Stimulated activated naive CD8-positive, alpha-beta T cell treated with anti-CD3 and anti-CD28 coated beads, Interleukin-15, Interleukin-2, amounts not matched to agents 100 U/mL and 50 U/mL, for 24 hours (primary cell): ENCODE measurements at places on chromosomes 3 and 15.

DNA sequence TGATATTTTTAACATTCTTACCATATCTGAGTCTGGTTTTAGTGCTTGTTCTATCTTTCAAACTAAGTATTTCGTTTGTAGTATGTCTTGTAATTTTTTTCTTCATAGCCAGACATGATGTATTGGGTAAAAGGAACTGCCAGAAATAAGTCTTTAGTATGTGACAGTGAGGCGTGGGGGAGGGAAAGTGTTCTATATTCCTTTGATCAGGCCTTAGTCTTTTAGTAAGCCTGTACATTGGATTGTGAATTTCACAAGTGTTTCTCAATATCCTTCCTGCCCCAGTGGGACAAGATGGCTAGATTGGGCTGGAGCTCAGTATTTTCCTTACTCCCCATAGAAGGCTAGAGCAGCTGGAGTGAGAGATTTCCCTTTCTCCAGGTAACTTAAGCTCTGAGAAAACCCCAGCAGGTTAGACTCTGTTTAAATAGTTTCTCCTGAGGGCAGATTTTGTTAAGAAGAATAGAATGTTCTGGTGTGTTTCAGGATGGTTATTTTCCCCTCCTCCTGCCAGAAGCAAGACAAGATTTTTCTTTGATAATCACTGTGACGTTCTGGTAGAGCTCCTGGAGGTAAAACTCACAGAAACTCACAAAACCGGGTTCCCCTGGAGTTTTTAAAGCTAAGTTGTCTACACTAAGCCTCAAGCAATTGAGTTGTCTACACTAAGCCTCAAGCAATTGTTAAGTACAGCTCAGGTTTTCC, 140.7 kb upstream of the ARPP21 start:
- no peak for DNase-seq

GRCh38 chr15:38684440-38685010, 119.9 kb upstream of the RASGRP1 start:
- DNase-seq = no peak

DNA sequence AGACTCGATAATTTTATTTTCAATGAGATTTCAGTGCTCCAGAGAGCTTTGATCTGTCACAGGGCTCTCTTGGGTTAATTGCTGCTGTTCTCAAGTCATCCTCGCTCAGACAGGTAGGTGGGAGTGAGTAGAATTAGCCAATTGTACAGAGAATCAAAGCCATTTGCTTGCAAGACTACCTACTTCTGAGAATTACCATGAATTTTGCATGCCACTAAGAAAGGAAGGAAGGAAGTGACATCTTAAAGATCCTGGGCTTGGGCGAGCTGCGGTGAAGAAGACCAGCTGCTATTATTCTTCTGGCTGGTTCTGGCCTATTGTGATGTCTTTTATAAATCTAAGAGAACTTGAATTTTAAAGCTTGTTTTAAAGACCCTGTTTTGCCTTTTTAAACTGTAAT, 154.1 kb upstream of the LPP start:
- DNase-seq = peak; percentile 30

DNA sequence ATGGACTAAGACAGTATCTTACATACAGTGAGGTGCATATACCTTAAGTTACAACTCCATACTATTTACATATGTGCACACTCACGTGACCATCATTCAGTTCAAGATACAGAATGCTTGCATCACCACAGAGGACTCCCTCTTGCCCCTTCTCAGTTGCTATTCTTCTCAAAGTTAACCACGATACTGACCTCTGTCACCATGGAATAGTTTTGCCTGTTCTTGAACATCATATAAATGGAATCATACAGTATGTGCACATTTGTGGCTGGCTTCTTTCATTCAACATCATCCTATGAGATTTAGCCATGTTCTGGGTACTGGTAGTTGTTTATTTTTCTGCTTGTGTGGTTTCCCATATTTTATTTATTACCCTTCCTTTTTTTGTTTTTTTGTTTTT, 10.4 kb upstream of the ZSCAN2 start:
- DNase-seq = no peak

DNA sequence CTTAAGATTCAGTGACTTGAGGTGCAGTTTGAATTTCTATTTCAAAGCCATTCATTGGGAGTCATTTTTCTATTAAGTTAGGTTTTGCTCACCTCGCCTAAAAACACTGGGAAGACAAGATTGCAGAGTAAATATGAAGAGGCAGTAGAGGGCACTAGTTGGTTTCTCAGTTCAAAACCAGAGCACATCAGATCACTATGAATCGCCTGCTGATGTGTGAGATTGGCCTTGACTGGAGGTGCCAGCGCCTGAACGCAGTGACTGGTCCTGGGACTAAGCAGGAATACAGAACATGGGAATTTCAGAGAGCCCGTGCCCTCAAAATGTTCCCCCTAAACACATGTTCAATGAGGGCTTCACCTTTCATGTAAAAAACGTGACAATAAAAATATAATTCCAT, 229.0 kb downstream of the ITPR1 start:
- DNase-seq = peak; percentile 19

DNA sequence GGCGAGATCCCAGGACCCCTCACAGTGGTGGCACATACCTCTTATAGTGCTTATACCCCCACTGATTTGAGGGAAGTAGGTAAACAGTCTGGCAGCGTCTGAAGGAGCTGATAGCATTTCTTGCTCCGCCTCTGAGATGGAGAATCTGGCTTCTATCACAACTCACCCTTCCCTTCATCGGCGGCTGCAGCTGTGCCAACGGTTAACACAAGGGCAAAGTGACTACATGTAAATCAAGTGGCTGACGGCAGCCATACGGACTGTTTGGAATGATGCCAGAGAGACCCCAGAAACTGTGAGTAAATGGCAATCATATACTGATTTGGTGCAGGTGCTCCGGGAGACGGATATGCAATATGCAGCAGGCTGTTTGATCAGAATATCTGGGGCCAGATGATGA, 66.8 kb upstream of the UNC13C start:
- no peak for DNase-seq

DNA sequence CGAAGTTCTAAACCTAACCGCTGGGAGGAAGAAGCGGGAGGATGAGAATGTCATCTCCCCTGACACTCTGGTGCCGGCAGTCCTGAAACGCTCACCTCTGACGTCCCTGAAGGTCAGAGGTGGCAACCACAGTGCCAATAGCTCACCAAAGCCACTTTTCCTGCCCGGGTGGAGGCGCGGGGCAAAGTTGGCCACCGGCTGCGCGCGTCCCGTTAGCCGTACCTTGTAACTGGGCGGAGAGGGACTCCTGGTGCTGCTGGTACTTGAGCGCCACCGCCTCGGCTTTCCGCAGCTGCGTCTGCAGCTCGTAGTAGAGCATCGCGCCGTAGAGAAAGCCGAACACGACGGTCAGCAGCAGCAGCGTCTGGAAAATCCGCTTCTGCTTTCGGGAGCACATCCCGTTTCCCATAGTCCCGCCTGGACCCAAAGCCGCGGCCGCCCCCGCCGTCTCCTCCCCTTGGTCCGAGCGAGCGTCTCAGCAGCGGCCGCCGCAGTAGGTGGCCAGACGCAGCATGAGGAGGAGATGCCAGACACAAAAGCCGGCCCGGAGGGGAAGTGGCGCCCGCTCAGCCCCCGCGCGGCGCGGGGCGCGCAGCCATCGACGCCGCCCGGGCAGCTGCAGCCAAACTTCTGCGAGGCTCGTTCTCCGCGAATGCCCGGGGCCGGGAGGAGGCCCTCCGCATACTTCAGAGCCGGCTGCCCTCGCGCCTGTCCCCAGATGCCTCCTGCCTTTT, 680 bp downstream of the GOLIM4 start:
- peak; percentile 63 for DNase-seq

DNA sequence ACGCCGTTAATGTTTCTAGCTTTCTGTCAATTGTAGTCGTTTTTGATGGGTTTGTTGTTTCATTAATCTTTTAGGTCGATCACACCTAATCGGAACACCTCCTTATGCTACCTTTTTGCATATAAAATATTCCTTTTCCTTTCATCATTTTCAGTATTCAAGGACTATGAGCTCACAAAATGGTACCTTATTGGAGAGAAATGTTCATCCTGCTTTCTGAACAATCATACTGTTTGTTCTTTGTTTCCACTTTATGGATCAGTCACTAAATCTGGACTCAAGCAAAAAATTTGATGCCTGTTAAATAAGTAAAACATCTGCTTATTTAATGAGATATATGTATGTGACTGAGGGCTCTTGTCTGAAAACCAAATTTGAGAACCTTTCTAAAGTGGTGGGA, 1.1 kb downstream of the KIF15 start:
- DNase-seq = no peak

DNA sequence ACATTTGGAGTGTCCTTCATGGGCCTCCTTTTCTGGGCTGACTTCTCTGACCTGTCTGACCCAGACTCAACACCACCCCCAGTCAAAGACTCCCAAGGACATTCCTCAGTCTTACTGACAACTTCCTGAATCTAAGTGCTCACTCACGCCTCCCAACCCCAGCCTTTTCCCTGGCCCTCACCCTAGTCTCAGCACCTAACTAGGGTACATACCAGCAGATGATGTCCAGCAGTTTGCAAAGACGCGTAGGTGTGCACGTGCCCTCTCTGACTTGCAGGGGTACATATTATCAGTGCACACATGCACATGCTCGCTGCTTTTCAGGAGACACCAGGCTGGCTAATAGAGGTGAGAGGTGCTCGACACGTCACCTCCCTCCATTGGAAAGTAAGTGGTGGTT, 38.7 kb upstream of the SLCO2A1 start:
- no peak for DNase-seq

GRCh38 chr15:95024351-95024750, 793.0 kb downstream of the MCTP2 start:
- no peak for DNase-seq

DNA sequence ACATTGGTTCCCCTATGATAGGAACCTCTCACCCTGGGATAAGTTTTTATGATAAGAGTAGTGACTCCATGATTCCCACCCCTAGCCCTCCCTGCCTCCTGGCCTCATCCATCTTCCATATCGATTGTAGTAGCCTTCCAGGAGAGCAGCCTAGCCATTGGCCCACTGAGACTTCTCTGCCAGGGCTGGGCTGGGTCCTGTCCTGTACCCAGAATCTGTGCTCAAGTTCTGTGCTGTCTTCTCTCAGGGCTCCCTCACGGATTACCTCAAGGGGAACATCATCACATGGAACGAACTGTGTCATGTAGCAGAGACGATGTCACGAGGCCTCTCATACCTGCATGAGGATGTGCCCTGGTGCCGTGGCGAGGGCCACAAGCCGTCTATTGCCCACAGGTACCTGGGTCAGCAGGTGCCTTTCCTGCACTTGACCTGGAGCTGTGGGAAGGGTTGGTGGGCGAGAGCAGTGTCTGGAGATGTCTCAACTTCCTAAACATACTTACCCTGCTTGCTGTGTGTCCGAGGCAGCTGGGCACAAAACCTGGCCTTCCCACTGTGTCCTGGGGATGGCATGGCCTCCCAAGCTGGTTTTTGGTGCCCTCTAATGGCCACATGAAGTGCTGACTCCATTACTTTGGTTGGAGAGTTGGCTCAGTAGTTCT, 16.6 kb upstream of the EXOG start:
- DNase-seq = peak; percentile 45

DNA sequence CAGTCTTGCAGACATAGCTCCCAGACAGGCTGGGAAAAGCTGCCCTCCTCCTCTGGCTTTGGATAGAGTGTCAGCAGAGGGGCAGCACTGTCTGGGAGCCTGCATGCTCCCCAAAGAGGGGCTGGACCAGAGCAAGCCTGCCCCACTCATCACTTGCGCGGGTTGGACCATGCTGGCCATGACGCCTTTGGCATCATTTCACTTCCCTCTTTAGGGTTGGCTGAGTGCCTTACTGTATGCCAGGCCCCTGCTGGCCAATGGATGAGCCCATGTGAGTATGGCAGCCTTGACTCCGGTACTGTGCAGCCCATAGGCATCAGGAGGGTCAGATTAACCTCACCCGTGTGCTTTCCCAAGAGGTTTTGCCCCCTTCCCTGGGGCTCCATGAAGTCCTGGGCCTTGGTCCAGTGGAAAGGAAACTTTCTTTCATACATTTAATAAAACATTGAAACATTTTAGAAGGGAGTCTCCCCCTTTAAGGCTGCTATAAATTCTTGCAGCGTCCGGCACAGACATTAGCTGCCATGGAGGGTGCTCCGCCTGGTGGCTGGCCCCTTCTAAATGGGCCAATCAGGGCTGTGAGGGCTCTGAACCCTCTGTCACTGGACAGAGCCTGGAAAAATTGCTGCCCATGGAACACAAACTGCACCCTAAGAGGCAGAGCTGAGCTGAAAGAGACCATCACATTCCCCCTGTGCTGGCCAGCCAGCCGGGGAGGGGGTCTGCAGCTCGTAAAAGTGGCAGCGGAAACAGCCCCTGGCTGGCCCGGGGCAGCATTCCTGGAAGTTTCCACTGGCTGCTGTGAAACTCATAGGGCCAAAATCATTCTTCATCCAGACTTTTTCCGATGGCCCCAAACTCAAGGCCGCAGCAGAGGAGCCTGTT, 20.8 kb upstream of the DUSP7 start:
- DNase-seq = no peak

GRCh38 chr3:34202975-34203374, 404.5 kb downstream of the PDCD6IP start:
- DNase-seq = no peak

GRCh38 chr15:92448370-92448769, 54.7 kb downstream of the ST8SIA2 start:
- DNase-seq = no peak

- DNase-seq = peak; percentile 25
These were observed 240.8 kb downstream of the NR1D2 start for GRCh38 chr3:24185738-24186384.
